AG10803 (cell line): ENCODE measurements at places on chromosomes 3 and 15.

DNA sequence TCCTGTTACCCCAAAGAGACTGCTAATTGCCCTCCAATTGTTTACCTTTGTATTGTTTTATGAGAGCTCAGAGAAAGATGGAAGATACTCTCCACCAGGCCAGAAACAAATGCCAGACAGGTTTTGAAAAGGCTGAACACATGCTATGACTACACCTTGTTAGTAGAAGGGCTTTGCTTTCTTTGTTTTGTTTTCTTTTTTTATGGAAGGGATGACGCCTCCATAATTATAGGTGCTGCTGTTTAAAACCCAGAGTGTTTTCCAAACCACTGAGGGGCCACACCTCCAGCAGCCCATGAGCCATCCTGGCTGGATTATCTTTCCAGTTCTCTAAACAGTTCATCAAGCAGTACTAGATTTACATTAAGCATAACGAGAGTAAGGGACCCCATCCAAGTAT is 5.6 kb upstream of the FOXP1 start:
- no peak for DNase-seq

GRCh38 chr3:179348325-179349013 is 960 bp downstream of the MFN1 start:
- no peak for DNase-seq

DNA sequence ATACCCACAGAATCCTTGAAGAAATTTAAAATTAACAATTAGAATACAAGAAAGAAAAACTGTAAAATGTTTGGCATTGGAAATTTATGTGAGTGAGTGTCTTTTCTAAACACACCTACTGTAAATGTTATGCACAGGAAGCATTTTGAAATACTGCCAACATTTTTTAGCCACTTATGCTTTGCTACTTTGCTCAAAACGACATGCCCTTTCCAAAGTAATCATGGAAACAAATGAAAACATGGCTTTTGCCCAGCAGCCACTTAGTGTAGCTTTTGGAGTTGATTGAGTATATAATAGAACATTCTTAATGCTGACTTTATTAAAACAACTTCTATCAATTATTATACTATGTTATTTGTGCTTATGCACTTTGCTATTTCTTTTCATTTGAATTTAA is 823.0 kb downstream of the CADM2 start:
- no peak for DNase-seq

- peak; percentile 54 for DNase-seq
Measured at GRCh38 chr15:41476416-41477048, 17.1 kb upstream of the ITPKA start.

DNA sequence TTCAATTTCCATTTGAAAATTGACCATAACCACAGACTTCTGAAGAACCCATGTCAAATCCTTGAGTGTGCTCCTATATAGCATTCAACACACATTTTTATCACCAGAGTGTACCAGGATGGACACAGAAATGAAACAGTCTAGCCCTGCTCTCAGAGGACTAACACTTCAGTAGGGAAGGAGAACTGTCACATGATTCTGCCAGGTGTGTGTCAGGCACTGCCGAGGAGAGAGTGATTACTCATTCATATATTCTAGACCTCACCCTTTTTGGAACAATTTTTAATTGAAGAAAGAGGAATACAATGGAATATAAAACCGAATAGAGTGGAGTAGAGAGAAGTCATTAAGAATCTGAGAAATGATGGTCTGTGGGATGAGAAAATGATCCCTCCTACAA is 125.8 kb downstream of the ERC2 start:
- DNase-seq = no peak

GRCh38 chr15:72460402-72460801 is 13.7 kb upstream of the ARIH1 start:
- no peak for DNase-seq

DNA sequence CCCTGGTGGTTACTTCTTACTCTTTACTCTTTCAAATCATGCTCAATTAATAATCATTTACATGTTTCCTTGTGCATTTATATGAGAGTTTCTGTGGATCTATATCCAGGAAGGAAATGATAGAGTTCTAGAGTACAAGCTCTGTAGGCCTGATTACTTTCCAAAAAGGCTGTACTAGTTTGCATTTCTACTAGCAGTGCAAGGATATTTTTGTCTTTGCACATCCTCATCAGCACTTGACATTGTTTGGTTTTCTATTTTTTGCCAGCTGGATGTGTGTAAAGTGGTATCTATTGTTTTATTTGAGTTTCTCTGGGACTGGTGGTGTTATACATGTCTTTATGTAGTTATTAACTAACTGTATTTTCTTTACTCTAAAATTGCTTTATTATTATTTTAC is 19.6 kb upstream of the SLC7A14 start:
- no peak for DNase-seq

DNA sequence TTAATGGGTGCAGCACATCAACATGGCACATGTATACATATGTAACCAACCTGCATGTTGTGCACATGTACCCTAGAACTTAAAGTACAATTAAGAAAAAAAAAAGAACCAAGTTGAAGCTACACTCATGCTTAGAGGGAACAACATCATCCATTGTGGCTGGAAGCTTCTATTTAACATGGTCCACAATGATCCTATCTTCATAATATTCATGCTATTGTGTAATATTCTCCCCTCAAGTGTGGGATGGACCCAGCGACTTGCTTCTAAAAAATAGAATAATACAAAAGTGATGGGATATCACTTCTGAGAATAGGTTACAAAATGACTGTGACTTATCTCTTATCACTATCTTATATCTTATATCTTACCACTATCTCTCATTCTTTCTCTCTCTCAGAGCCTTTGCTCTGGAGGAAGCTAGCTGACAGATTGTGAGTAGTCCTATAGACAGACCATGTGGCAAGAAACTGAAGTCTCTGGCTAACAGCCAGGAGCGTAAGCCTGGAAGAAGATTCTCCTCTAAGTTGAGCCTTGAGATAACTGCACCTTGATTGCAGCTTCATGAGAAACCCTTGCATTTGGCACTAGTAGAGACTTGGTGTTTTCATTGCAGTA is 198.5 kb upstream of the MRPL3 start:
- DNase-seq = no peak

DNA sequence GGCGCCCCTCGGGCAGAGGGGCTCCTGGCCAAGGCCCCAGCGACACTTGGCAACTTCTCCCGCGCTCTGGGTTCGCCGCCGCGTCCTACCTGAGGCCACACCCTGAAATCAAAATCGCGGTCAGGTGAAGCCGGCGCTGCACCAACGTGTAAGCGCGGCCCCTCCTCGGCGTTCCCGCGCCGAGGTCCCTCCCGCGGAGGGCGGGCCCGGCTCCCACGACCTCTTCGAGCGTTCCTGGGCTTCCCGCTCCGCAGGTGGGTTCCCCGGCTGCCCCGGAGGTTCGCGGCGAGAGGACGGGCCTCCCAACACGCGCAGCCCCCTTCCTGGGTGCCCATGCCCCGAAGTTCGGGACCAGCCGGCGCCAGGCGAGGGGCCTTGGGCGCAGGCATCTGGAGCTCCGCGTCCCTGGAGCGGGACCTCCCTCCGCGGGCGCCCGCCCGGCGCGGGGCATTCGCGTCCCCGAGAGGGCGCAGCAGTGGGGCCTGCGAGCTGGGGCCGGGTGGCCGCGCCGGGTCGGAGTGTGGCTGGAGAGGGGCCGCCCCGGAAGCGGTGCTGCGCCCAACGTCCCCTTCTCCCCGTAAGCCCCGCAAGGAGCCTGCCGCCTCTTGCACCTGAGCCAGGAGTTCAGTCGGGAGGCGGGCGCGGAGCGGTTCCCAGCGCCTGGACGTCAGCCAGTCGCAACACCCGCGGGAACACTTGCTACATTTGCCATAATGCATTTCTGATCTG is 13.7 kb downstream of the PAK6 start:
- DNase-seq = no peak

DNA sequence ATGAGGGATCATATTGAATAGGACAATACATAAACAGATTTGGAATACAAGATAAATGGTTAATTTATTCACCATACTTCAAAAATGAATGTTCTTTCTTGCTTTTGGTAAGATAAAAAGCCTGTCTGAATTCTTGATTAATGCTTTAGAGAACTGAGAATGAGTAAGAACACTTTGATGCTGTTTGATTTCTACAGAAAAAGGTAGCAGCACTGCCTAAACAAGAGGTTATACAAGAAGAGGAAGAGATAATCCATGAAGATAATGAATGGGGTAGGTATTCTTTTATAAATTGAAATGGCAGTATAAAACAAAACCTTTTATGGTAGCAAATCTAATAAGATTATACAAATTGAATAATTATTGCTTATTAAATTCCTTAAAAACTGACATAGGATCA is 15.3 kb downstream of the UBA5 start:
- no peak for DNase-seq

- DNase-seq = peak; percentile 14
Measured at GRCh38 chr15:27028858-27029477, 58.0 kb downstream of the GABRG3 start.

DNA sequence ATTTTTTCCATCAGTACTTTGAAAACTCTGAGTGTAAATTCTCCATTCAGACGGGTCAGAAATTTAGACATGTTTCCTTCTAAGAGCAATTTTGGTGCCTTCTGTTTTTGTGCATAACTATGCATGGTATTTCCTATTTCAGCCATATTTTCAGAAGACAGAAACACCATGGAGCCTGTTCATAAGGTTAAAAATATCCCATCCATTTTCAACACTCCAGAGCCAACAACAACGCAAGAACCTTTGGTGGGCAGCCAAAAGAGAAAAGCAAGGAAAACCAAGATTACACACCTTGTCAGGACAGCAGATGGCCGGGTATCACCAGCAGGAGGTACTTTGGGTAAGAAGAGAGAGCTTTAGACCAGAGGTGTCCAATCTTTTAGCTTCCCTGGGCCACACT is 275.6 kb downstream of the BBX start:
- peak; percentile 65 for DNase-seq

DNA sequence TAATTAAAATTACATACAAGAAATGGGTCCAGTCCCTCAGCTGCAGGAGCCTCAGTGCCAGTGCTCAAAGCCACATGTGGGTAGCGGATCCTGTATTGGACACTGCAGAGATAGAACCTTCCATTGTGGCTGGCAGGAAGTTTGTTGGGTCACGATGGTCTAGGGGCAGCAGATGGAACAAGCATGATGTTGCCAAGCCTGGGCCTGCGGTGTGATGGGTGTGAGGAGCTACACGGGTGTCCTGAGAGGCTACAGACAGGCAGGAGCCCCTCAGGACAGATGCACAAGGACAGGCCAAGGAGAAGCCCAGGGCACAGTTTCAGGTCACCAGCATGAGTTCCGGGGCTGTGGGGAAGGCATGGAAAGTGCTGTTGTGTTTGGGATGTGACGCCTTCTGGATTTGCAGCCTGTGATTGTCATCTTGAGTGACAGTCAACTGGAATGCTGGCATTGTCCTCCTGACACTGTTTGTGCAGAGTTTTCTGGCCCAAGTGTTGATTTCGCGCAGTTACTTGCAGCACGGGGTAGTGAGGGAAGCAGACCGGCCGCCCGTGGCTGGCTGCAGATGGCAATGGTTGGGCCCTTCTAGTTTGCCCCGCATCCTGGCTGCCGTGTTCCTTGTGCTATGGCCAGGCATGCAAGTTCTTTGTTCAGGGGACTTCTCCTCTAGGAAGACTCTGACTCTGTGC is 177.1 kb downstream of the NSMCE3 start:
- DNase-seq = no peak

DNA sequence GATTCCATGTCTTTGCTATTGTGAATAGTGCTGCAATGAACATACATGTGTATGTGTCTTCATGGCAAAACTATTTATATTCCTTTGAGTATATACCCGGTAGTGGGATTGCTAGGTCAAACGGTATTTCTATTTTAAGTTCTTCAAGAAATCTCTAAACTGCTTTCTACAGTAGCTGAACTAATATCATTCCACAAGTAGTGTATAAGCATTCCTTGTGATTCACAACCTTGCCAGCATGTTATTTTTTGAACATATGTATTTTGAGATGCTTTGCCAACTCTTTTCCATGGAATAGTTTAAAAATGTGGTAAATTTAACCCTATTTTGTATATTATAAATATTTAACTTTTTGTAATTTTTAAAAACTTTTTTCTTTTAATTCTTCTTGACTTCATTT is 592.7 kb upstream of the NAALADL2 start:
- no peak for DNase-seq

GRCh38 chr15:53059273-53060043 is 269.3 kb upstream of the ONECUT1 start:
- no peak for DNase-seq

- DNase-seq = no peak
Measured at GRCh38 chr3:163779396-163780344, 1298.6 kb downstream of the SI start.

GRCh38 chr3:108909799-108910198 is 43.9 kb downstream of the GUCA1C start:
- DNase-seq = no peak

DNA sequence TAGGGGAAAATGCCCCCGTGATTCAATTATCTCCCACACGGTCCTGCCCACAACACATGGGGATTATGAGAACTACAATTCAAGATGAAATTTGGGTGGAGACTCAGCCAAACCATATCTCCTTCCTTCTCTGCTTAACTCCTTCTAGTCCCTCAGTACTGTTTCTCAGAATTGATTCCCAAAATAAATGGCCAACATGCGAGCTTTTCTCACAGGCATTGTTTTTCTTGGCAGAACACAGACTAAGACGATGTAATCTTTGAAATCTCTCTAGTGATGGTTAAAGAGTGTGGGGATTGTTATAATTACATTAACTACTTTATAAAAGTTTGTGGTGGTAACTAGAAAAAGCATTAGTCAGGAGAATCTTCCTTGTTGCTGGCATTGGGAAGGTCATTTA is 366.5 kb downstream of the LPP start:
- DNase-seq = no peak
